ENCODE measurements at places on chromosomes 7 and 10.

DNA sequence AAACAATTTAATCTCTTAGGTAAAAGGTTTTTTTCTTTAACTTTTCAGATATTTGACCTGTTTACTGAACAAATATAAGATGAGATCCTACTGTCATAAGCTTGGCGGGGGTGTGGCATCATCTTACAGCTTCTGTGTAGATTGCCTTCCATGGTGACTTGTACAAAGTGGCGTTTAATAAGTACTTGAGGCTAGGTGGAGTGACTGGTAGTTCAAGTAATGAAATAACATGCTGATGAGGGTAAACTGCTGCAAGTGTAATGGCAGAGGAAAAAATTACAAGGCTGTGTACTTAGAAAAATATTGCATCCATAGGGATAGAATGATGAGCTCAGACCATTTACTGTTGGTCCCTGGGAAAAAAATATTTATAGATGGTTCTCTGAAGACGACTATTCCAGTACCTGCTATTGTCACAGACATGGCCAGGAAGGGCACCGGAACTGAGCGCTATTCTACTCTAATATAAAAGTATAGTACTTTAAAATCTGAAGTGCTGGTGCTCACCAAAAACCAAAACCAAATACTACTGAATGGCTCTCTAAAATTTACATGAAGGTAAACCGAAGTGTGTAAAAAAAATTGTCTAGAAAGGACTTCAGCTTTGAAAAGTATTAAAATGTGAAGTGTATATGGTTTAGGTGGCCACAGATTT is 42.4 kb downstream of the DNAH11 start:
- no peak for DNase-seq

- no peak for DNase-seq
Measured at GRCh38 chr10:66625709-66626590, 299.9 kb upstream of the LRRTM3 start.

- peak; percentile 57 for DNase-seq
Measured at GRCh38 chr10:102918817-102919245, 737 bp downstream of the CNNM2 start.

DNA sequence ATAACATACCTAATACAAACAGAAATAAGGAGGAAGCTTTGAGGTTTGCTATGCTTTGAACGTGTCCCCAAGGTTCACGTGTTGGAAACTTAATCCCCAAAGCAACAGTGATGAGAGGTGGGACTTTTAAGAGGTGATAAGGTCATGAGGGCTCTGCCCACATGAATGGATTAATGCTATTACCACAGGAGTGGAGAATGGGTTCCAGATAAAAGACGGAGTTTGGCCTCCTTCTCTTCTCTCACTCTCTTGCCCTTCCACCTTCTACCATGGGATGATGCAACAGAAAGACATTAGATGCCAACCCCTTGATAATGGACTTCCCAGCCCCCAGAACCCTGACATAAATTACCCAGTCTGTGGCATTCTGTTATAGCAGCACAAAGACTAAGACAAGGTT is 9.6 kb downstream of the ITGB1 start:
- DNase-seq, result no peak

DNA sequence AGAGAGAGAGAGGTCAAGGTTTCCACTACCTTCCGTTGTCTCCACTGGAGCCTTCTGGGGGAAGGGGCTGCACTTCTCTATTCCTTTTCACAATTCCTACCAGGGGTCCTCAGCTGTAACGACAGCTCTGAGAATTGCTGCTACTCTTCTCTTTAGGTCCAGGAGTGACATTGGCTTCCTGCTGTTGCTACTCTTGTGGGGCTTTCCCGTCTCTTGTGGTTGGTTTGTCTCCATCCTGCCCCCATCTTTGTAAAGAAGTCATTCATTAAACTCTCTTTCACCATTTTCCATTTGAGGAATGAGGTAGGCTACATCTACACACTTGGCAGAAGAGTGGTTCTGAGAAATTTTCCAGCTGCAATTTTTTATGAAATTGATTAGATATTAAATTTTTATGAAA is 238.8 kb upstream of the LYZL1 start:
- no peak for DNase-seq

DNA sequence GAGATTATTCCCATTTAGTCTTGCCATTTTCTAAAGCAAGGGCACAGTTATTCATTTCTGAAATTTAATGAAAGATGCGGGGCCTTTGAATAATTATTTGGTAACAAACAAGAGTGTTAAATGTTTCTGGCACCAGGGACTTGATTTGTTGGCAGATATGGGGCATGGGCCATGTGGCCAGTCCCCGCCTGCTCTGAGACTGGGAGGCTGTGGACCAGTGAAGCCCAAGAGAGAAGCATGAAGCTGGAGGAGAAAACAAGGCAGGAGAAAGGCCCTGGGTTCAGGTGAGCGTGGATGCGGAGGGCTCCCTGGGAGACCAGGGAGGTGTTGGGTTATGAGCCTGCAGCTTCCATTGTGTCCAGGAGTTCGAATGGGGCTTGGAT is 378.5 kb downstream of the TCERG1L start:
- no peak for DNase-seq

GRCh38 chr10:3811291-3811870 is 26.4 kb upstream of the KLF6 start:
- peak; percentile 71 for DNase-seq

DNA sequence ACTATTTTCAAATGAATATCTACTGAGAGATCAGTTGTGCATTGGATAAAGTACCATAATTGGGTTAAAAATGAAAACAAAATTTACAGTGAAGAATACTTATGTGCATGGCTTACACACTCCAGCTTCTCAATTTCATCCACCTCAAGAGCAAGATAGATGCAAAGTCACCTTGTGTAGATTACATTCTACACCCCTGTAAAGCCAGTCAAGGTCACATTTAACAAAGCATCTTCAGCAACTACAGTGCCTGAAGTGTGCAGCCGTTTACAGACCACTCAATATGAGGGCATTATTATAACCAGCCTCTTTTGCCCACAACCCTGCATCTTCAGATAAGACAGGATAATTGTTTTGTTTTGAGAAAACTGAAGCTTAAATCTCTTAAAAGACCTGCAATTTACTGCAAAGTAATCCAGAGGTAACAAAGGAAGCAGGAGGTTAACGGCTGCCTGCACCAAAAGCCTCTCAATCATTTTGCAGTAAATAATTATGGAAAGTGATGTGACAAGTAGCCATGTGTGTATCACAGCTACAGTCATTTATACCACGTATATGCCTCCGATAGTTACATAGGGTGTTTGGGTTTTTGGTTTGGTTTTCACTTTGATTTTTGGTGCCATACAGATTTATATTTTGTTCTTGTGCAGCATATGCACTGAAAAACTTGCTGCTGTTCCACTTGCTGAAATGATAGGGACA is 4.9 kb downstream of the PURB start:
- no peak for DNase-seq

GRCh38 chr7:64885520-64886240 is 17.4 kb upstream of the ZNF273 start:
- no peak for DNase-seq

DNA sequence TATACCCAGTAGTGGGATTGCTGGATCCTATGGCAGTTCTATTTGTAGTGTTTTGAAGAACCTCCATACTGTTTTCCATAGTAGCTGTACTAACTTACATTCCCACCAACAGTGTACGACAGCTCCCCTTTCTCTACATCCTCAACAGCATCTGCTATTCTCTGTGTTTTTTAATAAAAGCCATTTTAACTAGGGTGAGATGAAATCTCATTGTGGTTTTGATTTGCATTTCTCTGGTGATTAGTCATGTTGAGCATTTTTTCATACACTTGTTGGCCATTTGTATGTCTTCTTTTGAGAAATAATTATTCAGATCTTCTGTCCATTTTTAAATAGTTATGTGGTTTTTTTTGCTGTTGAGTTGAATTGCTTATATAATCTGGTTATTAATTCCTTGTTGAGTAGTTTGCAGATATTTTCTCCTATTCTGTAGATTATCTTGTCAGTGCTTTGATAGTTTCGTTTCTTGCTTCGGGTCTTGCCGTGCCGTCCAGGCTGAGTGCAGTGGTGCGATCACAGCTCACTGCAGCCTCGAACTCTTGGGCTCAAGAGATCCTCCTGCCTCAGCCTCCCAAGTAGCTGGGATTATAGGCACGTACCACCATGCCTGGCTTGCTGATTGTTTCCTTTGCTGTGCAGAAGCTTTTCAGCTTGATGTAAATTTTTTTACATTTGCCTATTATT is 12.0 kb downstream of the MTG1 start:
- DNase-seq, result no peak

GRCh38 chr10:47438857-47439474 is 44.9 kb downstream of the ANXA8 start:
- no peak for DNase-seq

DNA sequence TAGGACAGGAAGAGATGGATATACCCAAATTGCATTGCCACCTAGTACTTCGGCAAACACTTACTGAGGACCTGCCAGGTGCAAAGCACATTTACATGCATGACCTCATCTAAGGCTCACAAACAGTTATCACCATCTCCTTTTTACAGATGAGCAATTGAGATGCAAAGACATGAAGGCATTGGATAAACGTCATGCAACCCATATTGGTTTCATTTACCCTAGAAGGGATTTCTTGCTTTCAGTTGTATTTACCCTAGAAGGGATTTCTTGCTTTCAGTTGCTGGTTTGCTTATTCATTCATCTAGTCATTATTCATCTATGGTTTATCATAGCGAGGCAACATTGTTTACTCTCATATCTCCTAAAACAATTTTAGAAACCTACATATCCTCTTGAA is 52.2 kb downstream of the STEAP1B start:
- no peak for DNase-seq

Measured in stimulated activated CD4-positive, alpha-beta T cell treated with anti-CD3 and anti-CD28 coated beads, Interleukin-15, amount 100 ng/mL, for 24 hours (primary cell).